ENCODE measurements at places on chromosomes 2 and 18.

- no peak for DNase-seq
Measured at GRCh38 chr2:204112084-204112770, 175.7 kb downstream of the ICOS start.

DNA sequence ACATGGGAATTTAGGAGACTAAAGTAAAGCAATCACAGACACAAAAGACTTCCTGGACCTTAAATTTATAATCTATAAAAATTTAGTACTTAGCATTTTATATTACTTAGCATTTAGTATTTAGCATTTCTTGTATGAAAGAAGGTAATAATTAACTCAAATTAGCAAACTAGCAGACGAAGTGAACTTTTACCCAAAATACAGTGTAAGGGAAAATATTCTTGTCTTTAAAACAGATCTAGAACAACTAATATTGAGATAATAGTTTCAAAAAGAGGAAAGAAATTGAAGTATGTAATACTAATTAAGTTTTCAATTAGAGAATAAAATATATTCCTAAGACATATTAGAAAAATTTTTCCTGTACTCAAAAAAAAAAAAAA is 134.5 kb upstream of the ZNF804A start:
- DNase-seq, result no peak

GRCh38 chr18:55096263-55096951 is 137.1 kb upstream of the CCDC68 start:
- no peak for DNase-seq

GRCh38 chr2:217972490-217972889 is 30.3 kb downstream of the TNS1 start:
- DNase-seq, result no peak

GRCh38 chr18:35494251-35495220 is 3.2 kb downstream of the INO80C start:
- DNase-seq, result no peak

- no peak for DNase-seq
Measured at GRCh38 chr2:177930916-177931315, 141.7 kb downstream of the PDE11A start.
